Stimulated activated CD4-positive, alpha-beta T cell treated with anti-CD3 and anti-CD28 coated beads, TNF-alpha, amount 100 ng/mL, for 1 hour (primary cell): ENCODE measurements at places on chromosomes 11 and 22.

DNA sequence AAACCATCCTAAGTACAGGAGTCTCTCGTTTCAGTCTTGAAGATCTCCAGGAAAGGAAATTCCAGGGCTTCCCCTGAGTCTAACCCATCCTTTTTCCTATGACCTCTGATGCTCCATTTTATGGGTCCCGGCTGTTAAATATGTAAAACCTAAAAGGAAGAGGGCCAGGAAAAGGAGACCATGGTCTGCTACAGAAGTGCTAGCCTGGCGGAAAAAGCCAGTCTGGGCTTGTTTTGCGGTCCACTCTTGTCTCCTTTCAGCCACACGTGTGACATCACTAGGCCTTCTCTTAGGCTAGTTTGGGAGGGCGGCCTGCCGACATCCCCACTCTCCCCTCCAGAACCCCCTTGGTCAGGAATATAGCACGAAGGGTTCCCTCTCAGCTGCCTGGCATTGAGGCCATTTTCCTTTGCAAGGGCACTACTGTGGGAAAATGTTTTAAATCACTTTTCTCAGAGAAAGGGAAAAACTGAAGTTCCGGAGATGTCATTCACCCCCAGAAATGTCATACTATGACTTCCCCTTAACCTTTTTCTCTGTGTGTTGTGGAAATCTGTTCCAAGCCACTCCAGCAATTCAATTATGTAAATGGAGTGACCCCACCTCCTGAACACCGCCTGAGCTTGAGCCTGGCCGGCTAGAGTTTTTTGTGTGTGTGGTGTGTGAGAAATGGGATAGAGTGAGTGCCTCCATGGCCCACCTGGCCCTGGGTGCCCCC, 86.9 kb downstream of the UBASH3B start:
- no peak for DNase-seq

DNA sequence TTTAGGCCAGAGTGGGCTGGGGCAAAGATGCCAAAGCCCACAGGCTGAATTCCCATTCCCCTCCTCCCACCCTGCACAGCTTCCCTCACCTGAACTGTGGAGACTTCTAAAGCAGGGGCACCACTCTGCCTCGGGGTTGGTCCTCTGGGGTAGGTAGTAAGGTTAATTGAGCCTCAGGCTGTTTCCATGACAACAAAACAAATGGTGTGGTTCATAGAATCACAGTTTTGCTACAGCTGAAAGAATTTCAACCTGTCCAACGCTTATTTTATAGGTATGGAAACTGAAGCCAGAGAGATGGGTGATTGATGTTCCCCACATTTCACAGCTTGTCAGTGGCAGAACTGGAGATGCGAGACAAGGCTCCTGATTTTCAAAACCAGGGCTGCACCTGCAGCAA, 109.5 kb downstream of the SNX19 start:
- no peak for DNase-seq

DNA sequence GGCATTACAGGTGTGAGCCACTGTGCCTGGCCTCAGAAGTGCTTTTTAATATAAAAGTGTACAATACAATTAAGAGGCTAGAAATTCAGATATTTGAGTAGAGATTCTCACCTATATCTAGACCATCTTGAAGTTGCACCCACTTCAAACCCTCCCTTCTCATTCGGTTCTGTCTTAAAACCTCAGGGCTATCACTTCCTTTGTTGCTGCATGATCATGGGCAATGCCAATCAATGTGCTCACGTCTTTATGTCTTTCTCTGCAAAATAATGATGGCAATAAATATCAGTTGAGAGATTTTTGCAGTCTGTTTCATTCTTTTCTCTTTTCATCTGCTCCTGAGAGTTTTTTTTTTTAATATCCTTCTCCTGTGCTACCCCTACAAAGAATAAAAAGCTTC, 9.3 kb upstream of the NUP160 start:
- DNase-seq: no peak

- no peak for DNase-seq
These were observed 32.8 kb downstream of the PARVA start for GRCh38 chr11:12410006-12410728.

DNA sequence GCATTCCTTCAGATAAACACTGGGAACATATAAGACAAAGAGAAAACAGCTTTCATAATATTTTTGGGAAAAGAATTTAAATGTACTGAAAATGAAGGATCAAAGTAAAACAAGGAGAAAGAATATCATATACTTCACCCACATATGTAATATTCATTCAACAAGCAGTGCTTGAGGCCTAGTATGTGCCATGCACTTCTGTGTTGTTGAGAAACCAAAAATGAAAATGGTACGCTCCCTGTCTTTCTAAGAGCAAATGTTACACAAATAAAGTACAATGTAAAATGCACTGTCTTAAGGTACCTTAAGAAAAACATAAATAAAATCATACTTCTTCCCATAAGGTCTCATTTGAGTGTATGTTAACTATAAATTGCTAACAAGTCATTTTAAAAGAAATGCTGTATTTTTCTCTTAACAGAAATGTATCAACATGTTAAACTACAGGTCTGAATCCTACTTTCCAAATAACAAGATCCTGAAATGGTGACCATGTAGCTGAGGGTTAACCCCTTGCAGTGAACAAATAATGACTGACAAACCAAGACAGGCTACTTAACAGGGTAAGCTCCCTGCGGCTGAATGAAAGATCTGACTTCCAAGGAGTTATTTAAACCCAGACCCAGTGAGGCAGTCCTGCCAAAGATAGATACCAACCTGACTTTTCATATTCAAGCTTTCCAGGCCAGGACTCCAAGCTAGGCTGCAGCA, 377.6 kb downstream of the DCDC1 start:
- no peak for DNase-seq

DNA sequence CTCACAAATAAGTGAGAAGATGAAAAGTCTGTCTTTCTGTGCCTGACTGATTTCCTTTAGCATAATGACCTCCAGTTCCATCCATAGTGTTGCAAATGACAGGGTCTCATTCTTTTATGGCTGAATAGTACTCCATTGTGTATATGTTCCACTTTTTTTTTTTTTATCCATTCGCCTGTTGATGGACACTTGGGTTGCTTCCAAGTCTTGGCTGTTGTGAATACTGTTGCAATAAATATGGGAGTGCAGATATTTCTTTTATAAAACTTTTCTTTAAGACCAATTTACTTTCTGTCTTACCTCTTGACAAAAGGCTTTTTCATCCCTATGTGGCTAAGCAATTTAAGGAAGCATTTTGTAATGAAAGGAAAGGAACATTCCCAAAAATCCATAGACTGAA, 104.6 kb downstream of the MUC15 start:
- DNase-seq: no peak

GRCh38 chr11:14189874-14190273, 169.1 kb downstream of the RRAS2 start:
- no peak for DNase-seq

GRCh38 chr11:117433717-117434116, 106.1 kb downstream of the CEP164 start:
- DNase-seq: no peak

GRCh38 chr11:75023446-75024067, 34.8 kb downstream of the NEU3 start:
- no peak for DNase-seq

DNA sequence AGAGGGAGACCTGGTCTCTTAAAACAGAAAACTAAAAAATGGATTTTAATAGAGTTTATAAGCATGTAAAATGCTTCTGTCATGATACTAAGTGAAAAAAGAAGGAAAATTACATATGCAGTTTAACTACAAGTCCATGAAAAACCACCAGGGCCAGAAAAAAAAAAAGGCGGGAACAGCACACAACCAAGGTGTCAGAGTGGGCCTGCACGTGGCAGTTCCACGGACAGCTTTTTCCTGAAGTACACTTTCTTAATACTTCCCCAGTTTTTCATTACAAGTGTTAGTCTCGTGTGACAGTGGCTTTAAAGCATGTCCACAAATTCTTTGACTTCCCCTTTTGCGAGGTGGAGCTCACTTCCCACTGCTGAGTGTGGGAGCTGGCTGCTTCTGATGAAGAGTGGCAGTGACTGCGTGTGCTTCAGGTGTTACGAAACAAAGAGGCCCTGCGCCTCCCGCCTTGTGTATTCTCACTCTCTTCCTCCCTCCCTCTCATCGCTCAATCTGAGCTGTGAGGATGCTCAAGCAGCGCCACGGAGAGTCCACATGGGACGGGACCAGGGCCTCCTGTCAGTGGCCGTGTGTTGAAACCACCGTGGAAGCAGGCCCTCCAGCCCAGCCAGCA, 16.4 kb downstream of the PPM1F start:
- no peak for DNase-seq

- no peak for DNase-seq
These were observed 229.9 kb upstream of the PITPNB start for GRCh38 chr22:28148816-28149465.

DNA sequence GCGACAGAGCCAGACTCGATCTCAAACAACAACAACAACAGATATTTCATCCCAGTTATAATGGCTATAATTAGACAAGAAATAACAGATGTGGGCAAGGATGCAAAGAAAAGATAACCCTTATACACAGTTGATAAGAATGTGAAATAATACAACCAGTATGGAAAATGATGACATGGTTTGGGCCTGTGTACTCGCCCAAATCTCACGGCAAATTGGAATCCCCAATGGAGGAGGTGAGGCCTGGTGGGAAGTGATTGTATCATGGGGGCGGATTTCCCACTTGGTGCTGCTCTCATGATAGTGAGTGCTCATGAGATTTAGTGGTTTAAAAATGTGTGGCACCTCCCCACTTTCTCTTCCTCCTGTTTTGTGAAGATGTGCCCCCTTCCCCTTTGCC, 104.1 kb downstream of the C11orf87 start:
- DNase-seq: no peak

- no peak for DNase-seq
These were observed 41.3 kb downstream of the PPP6R3 start for GRCh38 chr11:68501813-68502212.

GRCh38 chr11:19845626-19846025, 133.0 kb downstream of the NAV2 start:
- DNase-seq: no peak

DNA sequence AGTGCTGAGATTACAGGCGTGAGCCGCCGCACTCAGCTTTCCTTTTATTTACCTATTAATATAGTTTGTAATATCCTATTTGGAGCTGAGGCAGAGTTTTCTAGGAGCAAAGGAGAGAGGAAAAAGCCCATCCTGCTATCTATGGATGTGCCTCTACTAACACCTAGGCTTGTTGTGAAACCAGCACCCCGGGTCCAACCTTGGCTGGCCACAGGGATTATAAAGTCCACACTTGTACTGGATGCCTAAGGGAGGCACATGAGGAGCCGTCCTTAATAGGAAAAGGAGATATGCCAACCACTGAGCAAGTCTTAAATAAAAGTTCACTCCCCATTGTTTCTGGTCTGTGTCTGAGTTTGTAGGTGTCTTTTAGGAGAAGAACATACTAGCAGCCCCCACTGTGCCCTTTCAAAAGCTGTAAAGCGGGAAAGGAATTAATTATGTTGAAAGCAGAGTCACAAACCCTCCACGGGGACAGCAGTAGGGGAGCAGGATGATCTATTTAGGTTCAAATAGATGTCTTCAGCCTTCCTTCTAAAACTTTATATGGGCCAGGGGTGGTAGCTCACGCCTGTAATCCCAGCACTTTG, 29.3 kb downstream of the RRP7A start:
- DNase-seq: no peak

DNA sequence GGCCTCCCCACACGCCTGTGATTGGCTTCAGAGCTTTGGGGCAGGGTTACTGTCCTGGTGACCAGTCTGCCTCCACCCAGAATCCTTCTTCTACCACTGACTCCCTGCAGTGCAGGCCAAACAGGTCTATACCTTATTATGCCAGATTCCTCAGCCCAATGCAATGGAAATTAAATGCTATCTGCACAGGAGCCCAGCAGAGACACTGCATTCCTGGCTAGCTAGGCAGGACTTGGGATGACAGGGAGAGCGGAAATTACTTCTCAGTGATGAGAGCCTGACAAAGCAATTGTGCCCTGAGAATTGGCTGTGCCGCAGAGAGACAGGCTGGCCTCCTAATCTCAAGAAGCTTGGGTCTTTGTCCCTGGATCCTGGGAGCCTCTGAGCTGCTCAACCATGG, 143.8 kb upstream of the NCAM1 start:
- DNase-seq: no peak

GRCh38 chr22:48710410-48710809, 1117.3 kb downstream of the BRD1 start:
- no peak for DNase-seq

GRCh38 chr22:37275622-37276021, 6.7 kb upstream of the CYTH4 start:
- DNase-seq: no peak

DNA sequence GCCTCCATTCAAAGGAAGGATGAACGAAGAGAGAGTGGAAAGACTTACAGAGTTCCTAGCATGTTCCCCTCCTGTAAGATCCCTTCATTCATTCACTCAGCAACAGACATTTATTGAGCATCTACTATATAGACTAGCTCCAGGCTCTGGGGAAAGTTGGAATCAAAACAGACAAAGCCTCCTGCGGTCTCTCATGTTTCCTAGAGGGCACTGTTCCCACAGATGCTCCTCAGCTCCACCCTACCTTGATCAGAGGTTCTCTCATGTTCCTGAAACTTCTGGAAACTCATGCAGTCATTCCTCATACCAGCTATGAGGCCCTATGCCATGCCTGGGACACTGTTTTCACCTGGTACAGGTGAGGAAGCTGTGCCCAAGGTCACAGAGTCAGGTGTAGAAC, 11.1 kb downstream of the ALX4 start:
- no peak for DNase-seq

DNA sequence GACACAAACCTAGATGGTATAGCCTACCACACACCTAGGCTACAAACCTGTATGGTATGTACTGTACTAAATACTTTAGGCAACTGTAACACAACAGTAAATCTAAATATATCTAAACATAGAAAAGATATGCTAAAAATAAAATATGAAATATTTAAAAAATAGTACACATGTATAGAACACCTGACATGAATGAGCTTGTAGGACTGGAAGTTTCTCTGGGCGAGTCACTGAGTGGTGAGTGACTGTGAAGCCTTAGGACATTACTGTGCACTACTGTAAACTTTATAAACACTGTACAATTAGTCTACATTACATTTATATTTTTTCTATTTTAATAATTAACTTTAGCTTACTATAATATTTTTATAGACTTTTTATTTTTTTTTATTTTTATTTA, 1301.3 kb downstream of the FAM181B start:
- no peak for DNase-seq
